Stimulated activated CD4-positive, alpha-beta T cell treated with anti-CD3 and anti-CD28 coated beads, TNF-alpha, amount 100 ng/mL, for 48 hours (primary cell): ENCODE measurements at places on chromosomes 2 and 18.

- DNase-seq: no peak
Observed at GRCh38 chr2:43579275-43579981, 16.4 kb downstream of the THADA start.

DNA sequence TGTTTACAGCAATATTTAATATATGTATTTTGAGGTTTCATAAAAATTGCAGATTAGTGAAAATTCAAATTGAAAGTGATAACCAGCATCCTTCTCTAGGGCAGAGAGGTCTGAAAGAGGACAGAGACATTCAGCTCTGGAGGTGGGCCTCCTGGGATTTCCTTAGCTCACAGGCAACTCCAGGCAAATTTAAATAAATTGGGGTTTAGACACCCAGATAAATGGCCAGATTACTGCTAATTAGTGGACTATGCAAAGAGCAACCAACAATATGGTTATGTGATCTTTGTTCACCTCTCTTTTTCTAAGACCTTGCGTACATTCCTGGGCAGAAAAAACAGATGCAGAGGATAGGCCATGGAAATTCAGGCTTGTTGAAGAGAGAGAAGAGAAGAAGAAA lies 1282.8 kb upstream of the ACVR2A start:
- no peak for DNase-seq

DNA sequence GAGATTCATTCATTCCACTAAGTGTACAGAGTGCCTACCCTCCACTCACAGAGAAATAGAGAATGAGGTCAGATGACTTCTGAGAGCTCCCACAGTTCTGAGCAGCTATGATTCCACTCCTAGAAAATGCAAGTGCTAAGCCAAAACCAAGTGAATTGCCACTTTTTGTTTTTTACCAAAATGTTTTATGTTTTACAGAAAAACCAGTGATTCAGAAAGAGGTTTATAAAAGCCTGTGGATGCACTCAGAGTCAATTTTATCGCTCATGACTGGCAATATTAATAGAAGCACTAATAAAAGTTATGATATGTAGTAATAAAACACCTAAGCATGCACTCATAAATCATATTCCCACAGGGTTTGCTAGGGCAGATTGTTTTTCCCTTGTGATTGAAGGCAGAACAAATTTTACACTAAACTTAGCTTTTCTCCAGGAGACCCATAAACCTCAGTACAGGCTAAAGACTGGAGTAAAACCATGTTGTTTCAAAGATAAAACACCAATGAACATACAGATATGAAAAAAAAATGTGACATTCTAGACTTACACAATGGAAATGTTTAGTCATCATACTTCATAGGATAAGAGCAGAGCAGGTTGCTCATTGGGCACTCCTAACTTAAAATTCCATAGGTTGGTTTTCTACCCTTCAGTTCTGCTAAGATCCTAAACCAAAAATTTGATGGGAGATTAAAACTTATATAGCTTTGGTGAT lies 67.5 kb downstream of the PDK1 start:
- DNase-seq: no peak

DNA sequence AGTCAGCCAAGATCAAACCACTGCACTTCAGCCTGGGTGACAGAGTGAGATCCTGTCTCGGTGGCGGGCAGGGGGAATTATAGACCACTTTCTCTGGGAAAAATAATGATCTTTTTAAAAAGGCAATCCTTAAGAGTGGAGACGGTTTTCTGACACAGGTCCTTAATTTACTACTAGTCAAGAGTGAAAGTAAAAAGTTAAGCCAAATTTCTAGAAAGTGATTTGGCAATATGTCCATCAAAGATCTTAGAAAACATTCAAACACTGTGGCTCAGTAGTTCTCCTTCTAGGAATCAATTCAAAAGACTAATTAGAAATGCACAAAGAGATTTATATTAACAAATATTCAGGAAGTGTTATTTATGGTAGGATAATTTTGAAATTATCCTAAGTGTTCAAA lies 148.5 kb upstream of the DNMT3A start:
- DNase-seq: no peak

- no peak for DNase-seq
Observed at GRCh38 chr2:14752295-14752694, 119.8 kb downstream of the LRATD1 start.

DNA sequence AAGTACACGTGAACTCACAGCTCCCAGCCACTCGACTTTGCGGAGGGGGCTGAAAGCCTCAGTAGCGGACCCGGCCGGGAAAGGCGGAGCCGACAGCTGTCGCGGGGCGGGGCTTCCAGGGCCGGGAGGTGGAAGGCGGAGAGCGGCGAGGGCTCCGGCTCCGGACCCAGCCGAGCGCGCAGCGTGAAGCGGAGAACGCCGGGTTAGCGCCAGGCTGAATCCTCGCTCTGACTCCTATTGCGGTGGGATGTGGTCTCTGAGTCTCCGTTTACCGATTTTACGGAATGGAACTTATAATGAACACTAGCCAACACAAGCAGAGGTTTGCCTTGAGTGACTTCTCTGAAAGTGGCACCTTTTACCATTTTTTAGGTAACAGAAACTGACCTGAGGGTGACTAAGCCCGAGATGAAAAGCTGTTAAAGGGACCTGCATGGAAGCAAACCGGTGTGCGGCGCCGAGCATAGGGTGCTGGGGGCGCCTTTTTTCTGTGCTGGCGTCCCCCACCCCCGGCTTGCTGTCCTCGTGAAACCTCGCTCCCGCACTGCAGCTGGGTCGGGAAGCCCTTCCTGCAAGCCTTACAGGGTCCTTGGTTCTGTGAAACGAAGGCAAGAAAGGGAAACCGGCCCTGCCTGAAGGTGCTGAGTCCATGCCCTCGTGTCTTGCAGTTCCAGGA lies 72.9 kb downstream of the EN1 start:
- DNase-seq: no peak

- DNase-seq: no peak
Observed at GRCh38 chr2:207662203-207662602, 37.0 kb upstream of the METTL21A start.

GRCh38 chr2:96265349-96265839 lies 403 bp downstream of the TMEM127 start:
- DNase-seq: no peak

GRCh38 chr2:118464546-118465265 lies 376.4 kb downstream of the INSIG2 start:
- DNase-seq: no peak

DNA sequence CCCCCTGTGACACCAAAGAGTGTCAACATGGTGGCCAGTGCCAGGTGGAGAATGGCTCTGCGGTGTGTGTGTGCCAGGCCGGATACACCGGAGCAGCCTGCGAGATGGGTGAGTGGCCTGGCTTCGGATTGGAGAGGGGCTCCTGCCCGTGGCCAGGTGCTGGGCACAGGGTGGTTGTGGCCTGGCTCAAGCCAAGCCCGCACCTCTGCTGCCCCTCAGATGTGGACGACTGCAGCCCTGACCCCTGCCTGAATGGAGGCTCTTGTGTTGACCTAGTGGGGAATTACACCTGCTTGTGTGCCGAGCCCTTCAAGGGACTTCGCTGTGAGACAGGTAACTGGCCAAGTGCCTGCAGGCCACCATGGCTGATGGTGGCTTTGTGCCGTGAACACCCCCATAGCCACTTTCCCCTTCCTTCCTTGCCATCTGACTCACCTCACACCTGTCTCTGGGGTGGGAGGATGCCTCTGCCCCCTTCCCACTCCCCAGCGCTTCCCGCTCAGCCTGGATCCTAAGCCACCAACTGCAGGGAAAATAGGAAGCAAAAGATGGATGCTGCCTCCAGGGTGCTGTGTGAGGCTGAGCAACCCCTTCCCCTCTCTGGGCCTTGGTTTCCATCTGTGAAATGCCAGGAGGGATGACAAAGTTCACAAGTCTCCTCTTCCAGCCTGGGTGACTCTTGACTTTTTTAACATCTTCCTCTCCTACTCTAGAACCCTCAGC lies 41.8 kb downstream of the SNED1 start:
- DNase-seq: no peak

DNA sequence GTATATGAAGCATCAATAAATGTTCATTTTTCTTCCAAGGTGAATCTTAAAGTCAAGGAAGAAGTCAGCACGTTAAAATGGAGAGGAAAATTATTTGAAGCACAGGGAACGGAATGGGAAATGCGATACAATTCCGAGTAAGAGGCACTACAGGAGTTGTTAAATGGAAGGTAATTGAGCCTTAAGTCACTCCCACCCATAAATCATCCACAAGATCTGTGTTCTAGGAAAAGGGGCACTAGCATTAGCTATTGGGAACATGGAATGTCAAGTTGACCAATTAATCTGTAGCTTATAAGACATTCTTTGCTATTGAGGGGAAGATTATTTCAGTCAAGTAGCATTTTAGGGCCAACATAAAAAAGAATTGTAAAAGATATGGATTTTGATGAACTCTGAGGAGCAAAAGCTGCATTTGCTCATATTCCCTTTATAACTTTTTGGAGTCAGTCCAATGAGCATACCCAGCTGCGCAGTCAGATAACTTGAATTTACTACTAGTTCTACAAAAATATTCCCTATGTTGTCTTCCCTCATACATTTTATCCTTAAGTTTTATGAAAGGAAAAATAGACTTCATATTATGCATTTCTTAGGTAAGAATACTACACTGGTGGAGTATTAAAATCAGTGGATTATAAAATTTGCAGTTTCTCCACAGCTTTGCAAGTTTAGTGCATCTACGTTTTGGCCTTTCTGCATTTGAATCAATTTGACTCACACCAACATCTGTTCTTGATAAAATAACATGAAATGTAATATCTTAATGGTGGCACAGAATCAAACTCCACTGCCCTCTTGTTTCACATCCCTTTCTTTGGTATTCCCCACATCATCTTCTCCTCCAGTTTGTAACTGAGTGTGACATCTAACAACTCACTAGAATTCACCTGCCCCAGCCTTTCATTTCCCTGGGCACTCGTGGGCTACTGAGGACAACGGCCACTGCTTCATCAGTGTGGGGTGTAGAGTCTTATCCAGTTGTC lies 95.6 kb downstream of the SP3 start:
- no peak for DNase-seq
